ENCODE measurements at places on chromosomes 3 and 15.

GRCh38 chr3:89367166-89367565 lies 259.7 kb downstream of the EPHA3 start:
- no peak for DNase-seq

- DNase-seq: peak; percentile 25
Measured at GRCh38 chr15:85563328-85563727, 182.9 kb downstream of the AKAP13 start.

- DNase-seq: no peak
Measured at GRCh38 chr15:94015324-94015723, 216.0 kb upstream of the MCTP2 start.

DNA sequence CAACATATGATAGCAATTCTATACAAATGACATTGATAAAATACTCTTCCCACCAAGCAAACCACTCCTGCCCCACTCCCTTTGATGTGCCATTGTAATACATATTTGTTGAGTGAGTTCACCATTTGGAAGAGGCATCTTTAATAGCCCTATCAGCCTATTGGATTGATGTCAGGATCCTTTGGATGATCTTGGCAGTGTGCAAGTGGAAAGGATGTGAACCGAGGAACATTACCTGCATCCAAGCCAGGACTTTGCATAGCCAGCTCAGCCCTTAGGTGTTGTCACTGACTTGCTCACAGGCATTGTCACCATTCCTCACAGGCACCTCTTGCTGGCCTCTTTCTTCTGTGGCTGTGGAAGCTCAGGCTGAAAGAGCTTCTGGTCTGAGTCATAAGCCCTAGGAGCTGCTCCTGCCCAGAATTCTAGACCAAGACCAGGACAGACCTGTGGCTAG lies 16.5 kb upstream of the TIMP4 start:
- DNase-seq: no peak

GRCh38 chr3:14634763-14635400 lies 16.7 kb upstream of the CCDC174 start:
- no peak for DNase-seq

DNA sequence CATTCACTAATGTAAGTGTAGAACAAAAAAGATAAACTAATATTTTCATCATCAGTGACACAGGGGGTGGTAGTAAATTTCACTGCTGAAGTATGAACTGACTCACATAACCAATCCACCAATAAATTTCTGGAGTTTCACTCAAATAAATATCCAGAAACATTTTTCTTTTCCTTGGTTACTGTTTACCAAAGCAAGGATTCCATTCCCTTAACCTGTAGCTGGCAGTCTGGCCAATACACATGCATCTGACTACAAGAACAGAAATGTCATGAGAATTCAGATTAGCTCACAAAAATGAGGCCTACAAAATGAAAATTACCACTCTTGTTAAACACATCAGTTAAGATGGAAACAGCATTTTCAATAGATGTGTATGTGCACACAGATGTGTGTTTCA lies 80.3 kb downstream of the STAG1 start:
- DNase-seq: no peak

DNA sequence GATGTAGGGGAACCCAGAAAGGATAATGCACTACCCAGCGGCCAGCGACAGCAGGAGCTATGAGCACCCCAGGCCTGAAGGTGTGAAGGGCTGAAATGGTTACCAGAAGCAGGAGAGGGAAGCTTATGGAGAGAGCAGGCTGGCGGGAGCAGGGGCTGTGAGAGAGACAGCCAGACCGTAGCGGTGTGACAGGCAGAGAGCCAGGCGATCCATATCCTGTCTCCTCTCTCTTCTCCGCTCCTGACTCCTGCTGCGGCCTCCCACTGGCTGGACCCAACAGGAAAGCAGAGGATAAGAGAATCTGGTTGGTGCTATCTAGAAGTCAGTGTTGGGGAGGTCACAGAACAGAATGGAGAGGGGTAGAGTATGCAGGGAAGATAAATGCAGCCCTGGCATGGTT lies 49.9 kb downstream of the BTD start:
- no peak for DNase-seq

DNA sequence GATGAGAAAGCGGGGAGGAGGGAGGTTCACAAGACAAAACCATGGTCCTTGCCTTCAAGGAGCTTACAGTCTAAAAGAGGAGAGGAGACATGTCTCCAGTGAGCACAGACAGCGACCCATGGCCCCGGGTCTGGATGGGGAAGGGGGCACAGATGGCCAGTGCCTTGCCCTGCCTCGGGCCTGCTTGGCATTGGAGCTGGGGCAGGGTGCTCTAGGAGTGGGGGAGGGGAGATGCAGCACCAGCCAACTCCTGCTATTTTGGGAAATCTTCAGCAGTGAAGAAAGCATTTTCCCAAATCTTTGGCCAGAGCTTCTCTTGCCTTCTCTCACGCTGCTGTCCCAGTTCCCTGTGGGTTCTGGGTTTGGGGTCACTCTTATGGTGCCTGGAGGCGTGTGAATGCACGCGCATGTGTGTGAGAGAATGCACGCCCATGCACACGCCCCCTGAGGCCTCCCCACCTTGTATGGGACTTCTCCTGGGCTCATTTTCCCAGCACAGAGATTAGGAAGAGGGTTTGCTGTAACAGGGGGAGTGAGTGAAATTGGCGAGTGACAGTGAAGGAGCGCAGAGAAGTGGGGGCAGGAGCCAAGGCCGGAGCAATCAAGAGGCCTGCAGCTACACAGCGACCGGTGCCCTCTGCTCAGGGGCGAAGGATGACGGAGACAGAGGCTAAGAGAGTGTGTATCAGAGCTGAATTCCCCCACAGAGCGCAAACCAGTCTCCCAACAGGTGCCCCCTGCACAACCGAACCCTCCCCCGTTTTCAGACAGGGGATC lies 71.5 kb downstream of the SEMA5B start:
- no peak for DNase-seq

DNA sequence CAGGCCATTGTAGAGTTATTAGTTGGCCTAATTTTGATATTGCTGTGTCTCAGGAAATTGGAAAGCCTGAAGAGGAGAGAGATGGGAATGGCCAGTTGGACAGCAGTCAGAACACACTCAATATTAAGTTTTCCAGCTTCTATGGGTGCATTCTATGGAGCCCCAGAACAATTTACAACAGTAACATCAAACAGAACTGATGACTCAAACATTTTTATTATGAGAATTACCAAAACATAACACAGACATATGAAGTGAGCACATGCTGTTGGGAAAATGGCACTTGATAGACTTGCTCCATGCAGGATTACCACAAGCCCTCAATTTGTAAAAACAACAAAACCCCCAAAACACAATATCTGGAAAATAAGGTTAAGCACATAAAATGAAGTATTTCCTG lies 104.3 kb downstream of the GADL1 start:
- no peak for DNase-seq

DNA sequence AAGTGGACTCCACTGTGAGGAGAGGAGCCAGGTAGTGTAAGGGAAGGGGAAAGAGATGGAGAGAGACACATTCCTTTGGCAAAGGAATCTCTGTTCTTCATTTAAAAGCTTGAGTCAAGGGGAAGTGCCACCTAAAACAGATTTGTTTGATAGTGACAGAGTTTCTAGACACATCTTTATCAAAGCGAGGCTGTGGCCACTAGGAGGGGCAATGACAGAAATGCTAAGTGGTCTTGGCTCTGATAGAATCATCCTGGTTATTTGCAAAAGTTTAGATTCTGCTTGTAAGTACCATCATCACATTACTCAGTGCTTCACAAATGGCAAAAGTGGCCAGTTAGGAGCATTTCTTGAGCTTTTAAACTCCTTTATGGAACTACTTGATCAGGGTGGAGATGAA lies 261.4 kb downstream of the CNTN3 start:
- DNase-seq: no peak

GRCh38 chr15:86540840-86541467 lies 461.3 kb downstream of the AGBL1 start:
- no peak for DNase-seq
